ENCODE measurements at places on chromosomes 1 and 21.

- peak; percentile 65 for DNase-seq
These were observed at the start of gene C4BPB for GRCh38 chr1:207088701-207089626. Gene C4BPB (plus strand): TSS chr1:207088860. CDS start chr1:207089532, 672 bp downstream.

GRCh38 chr1:116628448-116628847 lies 39.1 kb downstream of the IGSF3 start:
- DNase-seq = no peak

GRCh38 chr1:212213784-212214183 lies 71.4 kb upstream of the PPP2R5A start:
- no peak for DNase-seq

DNA sequence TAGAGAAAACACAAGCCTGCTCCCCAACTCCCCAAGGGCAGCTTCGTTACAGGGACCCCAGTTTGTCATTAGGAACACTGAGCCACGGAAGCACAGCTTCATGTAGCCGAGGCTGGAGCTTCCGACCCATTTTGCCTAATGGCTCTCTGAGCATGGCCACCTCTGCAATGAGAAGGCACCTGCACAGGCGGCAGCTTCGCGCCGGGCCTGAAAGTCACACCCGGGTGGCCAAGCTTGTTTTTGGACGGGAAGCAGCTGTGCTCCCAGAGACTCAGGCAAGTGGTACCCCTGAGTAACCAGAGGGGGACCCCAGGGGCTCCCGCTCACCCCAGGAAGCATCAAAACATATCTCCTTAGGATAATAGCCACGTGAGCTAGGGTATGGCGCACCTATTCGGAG lies 80.9 kb downstream of the SLC66A1 start:
- DNase-seq = no peak

DNA sequence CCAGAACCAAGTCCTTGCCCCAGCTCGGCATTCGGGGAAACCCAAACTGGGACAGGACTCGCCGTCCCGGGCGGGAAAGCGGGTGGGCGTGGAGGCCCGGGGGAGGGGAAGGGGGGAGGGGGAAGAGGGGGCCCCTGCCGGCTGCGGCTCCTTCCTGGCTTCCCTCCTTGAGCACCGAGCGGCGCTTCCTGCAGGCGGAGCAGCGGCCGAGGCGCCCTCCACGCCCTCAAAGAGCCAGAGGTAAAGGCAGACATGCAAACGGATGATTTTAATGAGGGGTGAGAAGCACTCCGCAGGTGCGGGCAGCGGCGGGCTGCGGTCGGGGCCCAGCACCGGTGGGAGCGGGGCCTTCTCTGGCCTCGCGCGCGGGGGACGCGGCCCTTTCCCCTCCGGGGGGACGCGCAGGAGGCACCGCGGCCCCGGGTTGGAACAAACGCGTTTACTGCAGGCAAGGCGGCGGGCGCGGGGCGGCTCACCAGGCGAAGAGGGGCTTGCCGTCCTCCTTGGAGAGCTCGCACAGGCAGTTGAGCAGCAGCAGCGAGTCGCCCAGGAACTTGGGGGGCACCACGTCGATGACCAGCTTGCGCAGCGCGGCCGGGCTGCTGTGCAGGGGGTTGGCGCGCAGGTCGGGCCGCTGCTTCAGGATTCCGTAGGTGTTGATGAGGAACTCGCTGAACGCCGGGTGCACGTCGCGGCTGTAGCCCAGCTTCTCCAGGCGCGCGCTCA lies 5.7 kb upstream of the FTCD start:
- DNase-seq = no peak

DNA sequence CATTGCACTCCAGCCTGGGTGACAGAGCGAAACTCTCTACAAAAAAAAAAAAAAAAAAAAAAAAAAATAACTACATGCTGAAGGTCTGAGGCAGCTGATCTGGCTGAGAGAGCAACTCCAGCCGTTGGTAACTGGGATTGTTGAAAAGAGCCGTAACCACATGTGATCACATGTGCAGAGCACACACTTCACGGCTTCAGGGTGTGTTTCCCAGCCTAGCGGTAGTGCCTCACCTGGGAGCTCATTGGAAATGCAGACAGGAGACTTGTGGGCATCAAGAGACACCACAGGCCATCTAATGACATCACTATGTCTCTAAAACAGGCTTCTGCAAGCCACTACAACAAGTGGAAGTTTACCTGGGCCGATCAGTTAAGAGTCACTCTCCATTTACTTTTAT lies 11.8 kb upstream of the OTUD7B start:
- DNase-seq = no peak

DNA sequence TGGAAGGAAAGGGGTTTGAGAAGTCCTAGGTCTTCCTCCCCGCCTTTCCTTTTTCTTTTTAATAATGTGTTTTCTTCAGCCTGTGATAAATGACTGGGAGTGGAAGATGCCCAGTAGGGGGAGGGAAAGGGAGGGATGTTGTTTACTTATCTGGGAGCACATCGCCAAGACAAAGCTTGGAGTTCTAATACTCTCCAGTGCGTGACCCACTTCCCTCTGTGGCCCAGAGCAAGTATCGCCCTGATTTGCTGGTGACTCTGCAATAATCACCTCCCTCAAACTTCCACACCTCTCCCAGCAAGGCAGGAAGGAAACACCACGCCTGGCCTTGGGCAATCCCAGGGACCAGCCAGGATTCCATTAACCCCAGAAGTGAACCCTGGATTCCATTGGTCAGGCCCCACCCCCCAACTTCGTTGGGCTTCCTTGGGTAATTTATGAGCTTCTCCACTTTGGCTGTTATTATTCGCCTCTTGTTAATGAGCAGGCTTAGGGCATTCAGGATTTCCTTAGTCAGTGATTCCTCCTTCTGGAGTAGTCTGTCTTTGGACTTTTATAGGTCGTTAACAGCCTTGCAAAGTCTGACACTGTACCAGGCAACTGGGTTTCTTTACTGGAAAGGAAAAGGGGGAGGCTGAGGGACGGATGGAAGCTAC lies 24.3 kb upstream of the GRHL3 start:
- peak; percentile 64 for DNase-seq

- DNase-seq = peak; percentile 29
These were observed 37.1 kb upstream of the CTTNBP2NL start for GRCh38 chr1:112358798-112359408.

- DNase-seq = no peak
These were observed 11.7 kb downstream of the ADAMTS1 start for GRCh38 chr21:26833460-26833939.

- DNase-seq = no peak
These were observed 18.3 kb downstream of the INTS3 start for GRCh38 chr1:153746174-153746573.

DNA sequence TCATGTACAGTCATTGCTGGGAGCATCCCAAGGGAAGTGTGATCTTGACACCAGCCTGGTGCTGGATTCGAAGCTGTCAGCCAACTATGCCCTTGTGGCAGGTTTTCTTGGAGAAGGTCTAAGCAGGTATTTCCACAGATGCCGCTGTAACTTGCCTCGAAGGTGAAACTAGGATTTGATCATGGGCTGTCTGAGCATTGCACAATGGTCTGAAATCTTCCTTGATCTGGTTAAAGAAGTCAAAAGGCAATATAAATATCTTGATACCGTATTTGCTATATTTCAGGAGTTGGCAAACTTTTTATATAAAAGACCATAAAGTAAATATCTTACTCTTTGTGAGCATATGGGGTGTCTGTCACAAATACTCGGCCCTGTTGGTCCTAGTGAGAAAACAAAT lies 206.8 kb downstream of the LYPLAL1 start:
- DNase-seq = no peak

DNA sequence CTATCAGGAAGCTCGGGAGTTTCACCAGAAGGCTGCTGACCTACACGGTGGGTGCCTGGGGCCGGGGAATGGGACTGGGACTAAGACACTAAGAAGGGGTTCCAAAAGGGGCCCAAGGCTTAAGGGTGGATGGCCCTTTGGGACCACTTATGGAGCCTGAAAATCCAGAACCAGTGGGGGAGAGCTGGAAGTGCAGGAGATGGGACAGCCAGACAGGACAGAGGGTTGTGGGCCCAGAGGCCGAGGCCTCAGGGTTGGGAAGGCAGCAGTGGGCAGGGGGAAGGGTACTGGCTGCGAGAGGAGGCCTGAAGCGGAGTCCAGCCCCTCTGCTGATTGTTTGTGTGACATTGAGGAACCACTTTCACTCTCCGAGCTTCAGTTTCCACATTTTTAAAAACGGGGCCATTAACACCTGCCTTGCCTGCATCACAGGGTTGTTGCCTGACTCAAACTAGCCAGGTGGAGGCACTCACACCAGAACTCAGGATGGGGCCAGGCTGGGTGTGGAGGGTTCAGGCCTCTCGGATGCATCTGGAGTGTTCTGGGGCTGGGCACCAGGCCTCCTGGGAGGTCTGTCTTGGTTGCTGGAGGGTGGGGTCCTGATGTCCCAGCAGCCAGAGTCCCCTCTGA lies 3.0 kb downstream of the TTC24 start:
- DNase-seq = no peak

- DNase-seq = no peak
These were observed 17.9 kb upstream of the ZBTB21 start for GRCh38 chr21:42027822-42028765.

- no peak for DNase-seq
These were observed 43.5 kb upstream of the SDC3 start for GRCh38 chr1:30952098-30952497.

- DNase-seq = no peak
These were observed 122.2 kb downstream of the NRDC start for GRCh38 chr1:51756290-51756689.

- no peak for DNase-seq
These were observed at the start of gene MRAP for GRCh38 chr21:32298658-32299081. Gene MRAP (plus strand): TSS chr21:32298855. CDS start chr21:32298972, 117 bp downstream.

GRCh38 chr1:84089465-84089864 lies 54.6 kb upstream of the PRKACB start:
- peak; percentile 54 for DNase-seq
